Uterus (tissue), 4 donors: ENCODE measurements at places on chromosomes 7 and 10. TPM values are rescaled to one million over a fixed set of nuclear protein-coding genes. Genes with fewer than 3 reads are reported as not detected.

GRCh38 chr7:141541375-141541774 lies 9.8 kb upstream of the AGK start:
- no peak for DNase-seq

DNA sequence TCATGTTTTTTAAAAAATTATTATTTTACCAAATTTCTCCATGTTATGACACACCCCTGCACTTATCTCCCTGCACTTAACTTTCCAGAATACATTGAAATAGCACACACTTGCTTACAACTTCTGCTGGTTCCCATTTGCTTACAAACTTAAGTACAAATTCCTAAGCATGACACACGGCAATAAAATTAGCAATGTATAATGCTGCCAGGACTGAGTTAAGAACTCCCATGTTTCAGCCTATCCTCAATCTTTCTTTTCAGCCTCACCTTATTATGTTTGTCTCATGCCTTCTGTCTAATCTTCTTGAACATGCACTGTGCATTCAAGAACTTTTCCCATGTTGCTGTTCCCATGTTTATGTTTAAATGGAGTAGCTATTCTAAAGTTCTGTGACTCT lies 40.8 kb downstream of the PRPS1L1 start:
- no peak for DNase-seq

DNA sequence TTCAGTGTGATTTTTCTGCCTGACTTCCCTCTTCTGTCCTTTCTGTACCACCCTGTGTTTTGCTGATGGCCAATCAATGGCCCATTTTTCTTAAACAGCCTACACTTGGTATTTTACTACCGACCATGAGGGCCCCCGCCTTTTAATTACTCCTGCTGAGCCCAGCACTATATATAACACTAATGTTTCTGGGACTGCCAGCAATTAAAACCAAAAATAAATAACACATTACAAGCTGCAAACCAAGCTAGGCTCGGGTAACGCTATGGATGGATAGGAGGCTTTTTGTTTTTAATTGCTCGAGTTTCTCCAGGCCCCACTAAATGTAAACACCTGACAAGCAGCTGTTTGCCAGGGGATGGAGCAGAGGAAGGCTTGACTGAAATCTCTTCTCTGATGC lies 915.4 kb upstream of the AUTS2 start:
- DNase-seq, result no peak

DNA sequence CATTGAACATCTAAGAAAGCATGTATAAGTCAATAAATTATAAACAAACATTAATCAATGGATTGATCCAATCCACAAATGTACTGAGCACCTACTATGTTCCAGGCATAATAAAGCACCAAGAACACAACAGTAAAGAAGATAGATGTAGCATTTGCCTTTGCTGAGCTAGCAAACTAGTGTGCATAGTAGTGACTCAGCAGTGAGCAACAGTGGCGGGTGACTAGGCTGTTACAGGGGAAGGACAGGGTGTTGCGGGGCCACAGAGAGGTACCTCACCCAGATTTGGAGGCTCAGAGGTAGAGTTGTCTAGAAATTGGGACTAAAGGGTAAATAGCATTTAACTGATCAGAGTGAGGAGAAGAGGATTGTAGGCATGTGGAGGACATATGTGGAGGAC lies 83.6 kb downstream of the NXPH1 start:
- no peak for DNase-seq

- DNase-seq, result no peak
Measured at GRCh38 chr7:107506674-107507339, 37.0 kb downstream of the GPR22 start.

DNA sequence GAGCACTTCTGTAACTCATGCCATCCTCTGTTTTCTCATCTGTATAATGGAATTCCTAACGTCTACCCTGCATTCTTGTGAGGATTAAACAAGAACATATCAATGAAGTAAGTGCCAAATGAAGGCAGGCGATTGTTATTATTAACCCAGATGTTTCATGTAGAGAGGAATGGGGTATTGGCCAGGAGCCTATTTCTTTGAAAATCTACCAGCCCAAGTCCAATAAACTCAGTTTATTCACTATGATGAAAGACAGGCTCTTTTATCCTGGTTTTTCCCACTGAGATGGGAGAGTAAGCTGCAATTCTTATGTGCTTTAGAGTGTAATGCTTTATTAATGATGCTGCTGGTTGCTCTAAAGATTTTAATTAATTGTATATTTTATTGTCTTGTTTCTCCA lies 9.6 kb downstream of the CTTNBP2 start:
- no peak for DNase-seq

DNA sequence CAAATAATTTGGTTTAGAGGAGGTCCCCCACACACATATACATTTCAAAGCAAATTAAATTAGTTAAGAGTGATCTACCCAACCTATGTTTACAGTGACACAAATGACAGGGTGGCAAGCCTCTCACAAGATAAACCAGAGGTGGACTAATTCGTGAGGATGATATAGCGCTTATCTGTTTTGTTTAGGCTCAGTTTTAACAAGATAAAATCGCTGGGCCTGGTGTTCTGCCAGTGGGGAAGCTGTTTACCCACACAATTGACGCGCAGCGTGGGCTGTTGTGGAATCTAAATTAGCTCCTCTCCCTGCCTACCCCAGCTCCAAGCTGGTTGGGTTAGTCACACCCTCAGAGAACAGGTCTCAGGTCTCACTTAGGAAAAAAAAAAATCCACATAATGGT lies 16.7 kb upstream of the PLXNA4 start:
- no peak for DNase-seq

GRCh38 chr7:150379441-150380379 lies 580 bp downstream of the ZNF775 start:
- DNase-seq, result no peak

DNA sequence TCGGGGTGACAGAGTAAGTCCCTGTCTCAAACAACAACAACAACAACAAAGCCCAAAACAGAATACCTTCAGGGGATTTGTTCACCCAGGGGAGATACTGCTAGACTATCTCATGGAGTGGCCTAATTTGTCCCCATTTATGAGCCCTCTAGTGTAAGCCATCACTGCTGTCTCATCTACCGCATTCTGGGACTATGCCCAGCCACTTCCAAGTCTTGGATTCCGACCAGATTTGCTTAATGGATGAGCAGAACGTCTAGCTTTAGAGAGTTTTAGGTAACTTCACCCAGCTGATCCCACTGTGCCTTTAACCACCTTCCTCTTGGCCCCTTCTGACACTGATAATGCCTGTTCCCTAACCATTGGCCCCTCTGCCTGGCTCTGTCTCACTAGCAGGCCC lies 47.1 kb downstream of the PAPSS2 start:
- no peak for DNase-seq

GRCh38 chr7:29224726-29225125 lies 30.2 kb downstream of the CHN2 start:
- no peak for DNase-seq

DNA sequence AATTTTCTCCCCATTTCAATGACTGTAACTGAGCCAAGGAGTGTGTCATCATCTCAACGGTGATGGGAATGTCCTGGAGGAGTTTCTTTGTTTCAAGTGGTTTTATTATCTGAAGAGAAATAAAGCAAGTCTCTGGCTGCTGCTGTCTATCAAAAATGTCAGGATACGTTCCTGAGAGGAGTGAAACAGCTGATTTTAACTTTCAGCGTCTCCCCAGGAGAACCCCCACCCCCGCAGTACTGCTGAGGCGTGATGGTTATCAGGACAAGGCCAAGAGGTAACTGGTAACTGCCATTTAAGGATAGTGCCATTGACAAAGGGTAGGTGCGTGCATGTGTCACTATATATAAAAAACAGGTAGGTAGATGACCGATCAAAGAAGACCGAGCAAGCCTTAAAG lies 70.3 kb upstream of the LRGUK start:
- DNase-seq, result no peak

DNA sequence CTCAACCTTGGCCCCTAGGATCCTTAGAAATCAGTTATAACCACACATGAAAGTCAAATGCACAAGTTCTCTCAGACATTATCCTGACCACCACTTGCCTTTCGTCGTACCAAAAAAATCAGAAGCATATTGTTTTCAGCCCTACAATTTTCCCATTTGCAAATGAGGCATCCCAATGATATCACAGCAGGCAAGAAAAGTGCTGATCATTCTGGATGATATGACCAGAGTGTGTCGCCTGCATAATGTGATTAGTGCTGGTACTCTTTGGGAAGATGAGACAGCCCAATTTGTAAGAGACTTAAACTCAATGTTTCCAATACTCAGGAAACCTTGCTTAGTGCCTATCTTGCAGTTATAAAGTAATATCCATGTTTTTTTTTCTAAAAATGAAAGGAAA lies 168.0 kb downstream of the SORCS1 start:
- no peak for DNase-seq

- peak; percentile 91 for DNase-seq
Measured at GRCh38 chr10:98134431-98135221, at the start of gene R3HCC1L. TSS of gene R3HCC1L (plus strand) at chr10:98134657. CDS start at chr10:98208115, 73,458 bp downstream.

DNA sequence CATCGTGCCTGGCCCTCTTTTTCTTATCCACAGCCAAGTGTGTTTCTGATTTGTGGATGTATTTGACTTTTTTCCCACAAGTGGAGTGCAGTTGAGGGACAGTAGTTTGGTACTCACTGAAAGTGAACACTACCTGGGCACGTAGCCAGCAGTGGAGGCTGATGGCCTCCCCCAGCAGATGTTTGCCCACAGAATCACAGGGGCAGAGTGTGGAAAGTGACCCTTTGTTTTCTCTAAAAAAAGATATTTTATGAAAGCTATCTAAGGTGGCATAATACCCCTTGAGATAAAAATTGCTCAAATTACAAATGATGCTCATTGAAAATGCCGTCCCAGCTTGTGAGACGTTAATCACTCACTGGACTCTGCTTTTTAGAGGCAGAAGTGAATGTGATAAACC lies 29.1 kb downstream of the WDR37 start:
- no peak for DNase-seq

GRCh38 chr7:158849768-158850544 lies 6.4 kb upstream of the DYNC2I1 start:
- no peak for DNase-seq

DNA sequence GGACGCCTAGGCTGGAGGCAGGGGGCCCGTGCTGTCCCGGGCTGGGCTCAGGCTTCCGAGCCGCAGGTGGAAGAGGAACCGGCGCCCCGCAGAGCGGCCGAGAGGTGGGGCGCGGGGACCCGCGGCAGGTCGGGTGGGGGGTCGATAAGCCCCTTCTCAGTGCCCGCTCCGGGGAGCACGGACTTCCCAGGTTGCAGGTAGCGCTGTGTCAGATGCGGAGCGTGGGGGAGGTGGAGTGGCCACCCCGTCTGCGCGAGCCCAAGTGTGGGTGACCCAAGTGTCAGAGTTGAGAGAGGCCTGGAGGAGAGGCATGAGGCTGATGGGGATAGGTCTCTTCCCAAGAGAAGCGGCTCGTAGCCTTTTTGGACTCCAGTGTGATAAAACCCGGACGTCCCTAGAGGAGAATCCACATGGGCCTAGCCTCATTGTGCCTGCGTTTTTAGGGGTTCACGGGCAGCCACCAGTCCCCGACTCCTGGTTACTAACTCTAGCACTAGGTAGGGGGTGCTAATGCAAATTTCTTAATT lies 580 bp downstream of the EEPD1 start:
- DNase-seq, result no peak

DNA sequence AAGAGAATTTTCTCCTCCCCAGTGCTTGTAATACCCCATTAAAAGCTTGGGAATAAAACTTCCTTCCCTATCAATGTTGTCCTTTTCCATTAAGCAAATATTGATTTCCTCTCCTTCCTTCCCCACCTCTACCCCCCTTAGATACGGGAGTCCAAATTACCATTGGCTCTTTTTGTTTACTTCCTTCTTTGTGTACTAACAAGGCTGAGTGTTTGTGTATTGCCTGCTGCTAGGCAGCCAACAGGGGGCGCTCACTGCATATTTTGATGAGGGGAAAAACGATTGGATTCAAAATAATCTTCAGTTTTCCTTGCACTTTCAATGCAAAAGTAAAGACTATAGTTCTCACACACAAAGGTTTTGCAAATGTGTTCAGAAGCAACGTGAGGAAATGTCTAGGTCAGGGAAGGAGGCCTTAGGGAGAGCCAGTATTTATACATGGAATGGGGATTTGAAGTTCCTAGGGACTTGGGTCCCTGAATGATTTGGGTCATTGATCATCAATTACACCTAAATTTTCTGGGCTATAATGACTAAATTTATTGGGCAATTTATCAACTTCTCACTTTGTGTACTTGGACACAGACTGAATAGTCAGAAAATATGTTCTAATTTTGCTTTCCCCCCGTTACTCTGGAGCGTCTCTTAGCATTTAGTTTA lies 23.6 kb upstream of the VPS41 start:
- peak; percentile 25 for DNase-seq

GRCh38 chr7:7772397-7772821 lies 54.0 kb upstream of the RPA3 start:
- DNase-seq, result no peak

DNA sequence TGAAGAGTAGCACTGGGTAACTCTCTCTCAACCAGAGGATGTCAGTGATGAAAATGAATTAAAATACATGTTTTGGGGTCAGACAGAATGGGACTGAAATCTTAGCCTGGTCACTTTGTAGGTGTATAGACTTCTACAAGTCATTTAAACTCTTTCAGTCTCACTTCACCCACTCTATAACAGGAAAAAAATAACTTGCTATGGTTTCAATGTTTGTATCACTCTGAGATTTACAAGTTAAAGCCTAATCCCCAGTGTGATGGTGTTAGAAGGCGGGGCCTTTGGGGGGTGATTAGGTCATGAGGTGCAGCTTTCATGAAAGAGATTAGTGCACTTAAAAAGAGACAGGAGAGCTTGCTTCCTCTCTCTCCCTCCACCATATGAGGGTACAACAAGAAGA lies 134.8 kb downstream of the INHBA start:
- no peak for DNase-seq

GRCh38 chr7:130344271-130344866 lies at the start of gene CPA5:
TSS of gene CPA5 (plus strand) at chr7:130344816. CDS start at chr7:130346486, 1,670 bp downstream.
- no peak for DNase-seq

GRCh38 chr7:128725531-128725930 lies 13.6 kb upstream of the CALU start:
- no peak for DNase-seq

DNA sequence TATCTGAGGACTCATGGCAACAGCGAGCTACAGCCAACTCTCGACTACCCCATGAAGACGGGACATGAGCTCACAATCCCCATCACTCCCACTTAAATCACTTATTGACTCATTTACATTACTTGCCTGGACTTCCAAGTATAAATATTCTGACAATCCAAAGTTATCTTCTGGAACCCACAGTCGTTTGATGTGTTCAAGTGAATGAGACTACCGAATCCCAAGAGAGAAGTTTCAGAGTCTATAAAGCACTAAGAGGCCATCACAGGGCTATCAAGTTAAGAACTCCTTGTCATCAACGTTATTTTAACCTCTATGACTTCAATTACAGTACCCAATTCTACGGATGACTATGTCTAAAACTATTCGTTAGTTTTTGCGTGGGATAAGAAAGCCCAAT lies 11.5 kb upstream of the ANAPC16 start:
- no peak for DNase-seq

Gene EGR2
- total RNA-seq, result 0.26 TPM

Gene CACNB2
- total RNA-seq, result 33.0 TPM

Gene PILRA
- total RNA-seq, result 3.8 TPM

Gene PHKG1
- total RNA-seq, result 0.97 TPM

Gene HOXA10
- total RNA-seq, result 87.5 TPM

Gene LIPN
- not detected for total RNA-seq

Gene CALML3
- total RNA-seq, result not detected
